ENCODE measurements at places on chromosomes 12 and 14. TPM values are rescaled to one million over a fixed set of nuclear protein-coding genes. Genes with fewer than 3 reads are reported as not detected.

Gene IFNG-AS1
- 21.1 TPM for polyA plus RNA-seq

Gene CLEC1A
- polyA plus RNA-seq, result not detected

Gene SRRM4
- not detected for polyA plus RNA-seq

Gene SIX1
- polyA plus RNA-seq, result not detected

Gene CEP170B
- polyA plus RNA-seq, result not detected

Gene JAG2
- not detected for polyA plus RNA-seq

Gene NOXRED1
- 0.34 TPM for polyA plus RNA-seq

Gene KERA
- polyA plus RNA-seq, result not detected

Gene KRT5
- not detected for polyA plus RNA-seq

Gene PELI2
- polyA plus RNA-seq, result 0.85 TPM

Gene ALDH1L2
- polyA plus RNA-seq, result 0.10 TPM

Gene GALNT8
- polyA plus RNA-seq, result 0.48 TPM

Gene CSAD
- 0.58 TPM for polyA plus RNA-seq

Gene JDP2
- 14.9 TPM for polyA plus RNA-seq
